WERI-Rb-1 (cell line): ENCODE measurements at places on chromosomes 16 and 17.

GRCh38 chr17:44555099-44555498 is 2.2 kb upstream of the FZD2 start:
- no peak for DNase-seq

DNA sequence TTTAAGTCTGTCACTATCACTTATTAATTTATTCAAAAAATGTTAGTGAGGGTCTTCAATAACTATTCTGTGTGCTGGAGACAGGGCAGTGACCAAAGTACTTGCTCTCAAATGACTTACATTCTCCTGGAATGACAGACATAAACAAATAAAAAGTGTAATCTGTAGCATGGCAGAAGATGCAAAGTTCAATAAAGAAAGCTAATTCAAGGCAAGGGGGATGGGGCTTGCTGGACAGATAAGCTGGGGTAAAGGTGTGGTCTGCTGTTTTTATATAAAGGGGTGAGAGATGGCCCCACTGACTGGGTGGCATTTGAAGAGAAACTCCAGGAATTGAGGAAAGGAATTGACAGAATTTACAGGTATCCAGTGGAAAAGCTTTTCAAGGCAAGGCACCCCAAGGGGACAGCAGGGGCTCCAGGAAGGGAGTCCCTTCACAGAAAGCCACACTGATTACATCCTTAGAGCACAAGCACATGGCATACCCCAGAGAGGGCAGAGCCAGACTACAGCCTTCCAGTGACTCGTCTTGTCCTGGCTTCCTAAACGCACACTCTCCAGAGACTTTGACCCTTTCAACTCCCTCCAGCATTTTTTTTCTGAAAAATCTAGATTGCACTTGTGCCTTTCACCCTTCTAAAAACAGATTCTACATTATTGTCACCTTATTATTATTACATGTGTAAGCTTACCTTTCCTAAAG is 123.7 kb upstream of the HS3ST3A1 start:
- no peak for DNase-seq

- no peak for DNase-seq
Measured at GRCh38 chr16:66416136-66416535, 11.0 kb upstream of the BEAN1 start.

DNA sequence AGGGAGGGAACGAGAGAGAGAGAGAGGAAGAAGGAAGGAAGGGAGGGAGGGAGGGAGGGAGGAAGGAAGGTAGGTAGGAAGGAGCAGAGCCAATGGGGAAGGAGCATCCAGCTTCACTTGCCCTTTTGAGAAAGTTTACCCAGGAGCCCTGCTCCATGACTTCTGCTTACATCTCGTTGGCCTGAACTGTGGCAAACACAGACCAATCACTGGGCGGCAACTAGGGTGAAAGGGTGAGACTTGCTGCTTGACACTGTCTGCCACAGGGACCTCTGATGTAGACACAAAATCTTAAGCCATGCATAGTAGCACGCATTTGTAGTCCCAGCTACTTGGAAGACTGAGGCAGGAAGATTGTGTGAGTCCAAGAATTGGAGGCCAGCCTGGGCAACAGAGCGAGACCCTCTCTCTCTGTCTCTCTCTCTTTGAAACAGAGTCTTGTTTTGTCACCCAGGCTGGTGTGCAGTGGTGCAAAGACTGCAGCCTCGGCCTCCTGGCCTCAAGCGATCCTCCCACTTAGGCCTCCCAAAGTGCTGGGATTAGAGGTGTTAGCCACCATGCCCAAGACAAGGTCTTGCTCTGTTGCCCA is 19.5 kb upstream of the TUBG2 start:
- DNase-seq = no peak

DNA sequence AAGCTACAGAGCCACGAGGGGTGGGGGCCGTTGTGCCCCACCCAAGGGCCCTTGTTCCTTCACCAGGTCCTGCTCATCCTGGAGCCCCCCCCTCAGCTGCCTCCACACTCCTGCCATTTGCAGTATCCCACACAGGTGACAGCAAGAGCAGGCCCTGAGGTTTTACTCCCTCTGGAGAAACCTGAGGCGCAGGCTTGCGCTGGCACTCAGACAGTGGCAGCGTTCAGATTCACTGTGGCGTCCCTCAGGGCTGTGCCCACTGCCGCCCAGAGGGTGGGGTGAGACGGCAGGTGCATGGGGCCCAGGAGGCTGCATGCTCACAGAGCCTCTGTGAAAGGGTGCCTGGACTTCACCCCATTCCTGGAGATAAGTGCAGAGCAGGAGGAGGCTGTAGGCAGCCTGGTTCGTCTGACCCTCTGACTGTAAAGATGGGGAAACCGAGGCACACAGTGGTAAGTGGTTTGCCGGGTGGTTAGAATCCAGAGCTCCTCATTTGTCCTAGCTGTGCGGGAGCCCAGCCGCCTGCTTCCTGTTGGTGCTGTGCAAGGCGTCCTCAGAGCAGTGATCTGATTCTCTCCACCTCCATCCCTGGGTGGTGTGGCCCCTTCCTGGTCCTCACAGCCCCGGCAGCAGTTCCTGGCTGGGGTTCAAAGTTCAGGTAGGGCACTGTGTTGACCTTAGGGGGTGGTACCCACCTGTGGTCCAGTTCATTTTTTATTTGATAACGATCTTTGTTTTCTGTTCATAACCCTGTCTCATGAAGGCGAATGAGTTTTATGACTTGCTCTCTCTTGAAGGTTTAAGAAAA is 1.6 kb downstream of the SPIRE2 start:
- no peak for DNase-seq

DNA sequence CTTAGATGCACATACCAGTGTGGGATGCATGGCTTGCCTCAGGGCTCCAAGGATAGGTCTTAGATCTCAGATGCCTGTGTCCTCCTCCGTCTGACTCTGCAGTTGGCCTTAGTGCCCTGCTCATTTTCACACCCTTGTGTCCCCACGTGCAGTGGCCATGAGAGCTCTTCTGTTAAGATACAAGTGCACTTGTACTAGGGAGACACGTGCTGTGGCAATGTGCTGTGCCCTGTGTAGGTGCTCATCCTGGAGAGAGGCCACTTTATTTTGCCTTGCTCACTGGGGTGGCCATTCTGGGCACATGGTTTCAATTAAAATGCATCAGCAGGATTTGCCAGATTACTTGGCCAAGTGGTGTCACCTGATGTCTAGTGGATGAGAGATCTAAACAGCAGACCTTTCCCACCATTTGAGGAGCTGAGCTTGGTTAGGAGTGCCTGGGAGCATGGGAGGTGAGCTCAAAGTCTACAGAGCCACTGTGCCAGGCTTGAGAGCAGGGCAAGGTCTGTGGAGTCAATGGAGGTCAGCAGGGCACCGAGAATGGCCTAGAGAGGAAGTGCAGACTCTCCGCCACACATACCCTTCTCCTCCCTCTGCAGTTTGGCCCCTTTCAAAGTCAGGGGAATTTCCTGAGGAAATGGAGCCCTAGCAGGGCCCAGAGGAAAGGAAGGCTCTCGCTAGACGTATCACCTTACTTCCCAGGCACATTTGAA is 25.2 kb upstream of the SMPD3 start:
- DNase-seq = no peak

GRCh38 chr16:13064821-13065220 is 163.4 kb downstream of the SHISA9 start:
- DNase-seq = no peak

DNA sequence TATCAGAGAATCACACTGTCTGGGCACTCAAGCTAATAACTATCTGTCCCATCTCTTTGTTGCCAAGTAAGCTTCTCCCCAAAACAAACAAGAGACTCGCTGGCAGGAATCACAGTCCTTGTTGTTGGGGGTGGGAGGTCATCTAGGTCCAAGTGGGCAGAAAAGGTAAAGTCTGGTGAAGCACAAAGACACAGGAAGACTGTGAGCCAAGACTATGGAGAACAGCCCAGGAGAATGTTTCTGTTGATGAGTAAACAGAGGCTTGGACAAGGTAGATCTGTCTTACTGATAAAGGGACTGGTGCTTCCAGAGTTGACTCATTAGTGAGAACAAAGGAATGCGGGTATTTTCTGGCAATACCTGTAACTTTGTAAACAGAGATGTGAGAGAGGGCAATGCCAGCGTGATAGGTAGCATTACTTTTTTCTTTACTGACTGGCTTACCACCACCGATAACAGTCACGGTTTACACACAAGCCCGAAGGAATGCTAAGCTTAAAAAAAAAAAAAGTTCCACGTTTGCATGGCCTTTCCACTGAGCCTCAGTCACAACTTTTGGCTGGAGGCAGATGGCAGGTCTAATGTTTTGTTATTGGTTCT is 11.5 kb upstream of the MMD start:
- DNase-seq = no peak

GRCh38 chr17:68588362-68588761 is 12.8 kb downstream of the FAM20A start:
- no peak for DNase-seq

DNA sequence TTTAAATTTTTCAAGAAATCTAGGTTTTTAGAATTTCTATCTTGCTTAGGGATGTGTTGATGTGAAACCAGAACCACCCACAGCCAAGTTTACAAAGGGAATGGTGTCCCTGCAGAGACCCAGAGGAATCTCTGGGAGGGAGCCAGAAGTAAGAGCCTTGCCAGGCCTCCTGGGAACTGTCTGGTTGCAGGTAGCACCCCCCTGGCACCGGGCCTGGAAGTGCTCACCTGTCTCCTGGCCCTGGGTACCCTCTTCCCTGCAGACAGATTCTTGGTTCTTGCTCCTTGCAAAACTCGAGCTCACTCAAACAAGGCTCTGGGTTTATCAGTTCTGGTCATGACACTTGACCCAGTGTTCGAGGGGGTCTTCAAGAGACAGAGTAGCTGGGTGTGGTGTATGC is 24.6 kb upstream of the ZFP90 start:
- DNase-seq = no peak

DNA sequence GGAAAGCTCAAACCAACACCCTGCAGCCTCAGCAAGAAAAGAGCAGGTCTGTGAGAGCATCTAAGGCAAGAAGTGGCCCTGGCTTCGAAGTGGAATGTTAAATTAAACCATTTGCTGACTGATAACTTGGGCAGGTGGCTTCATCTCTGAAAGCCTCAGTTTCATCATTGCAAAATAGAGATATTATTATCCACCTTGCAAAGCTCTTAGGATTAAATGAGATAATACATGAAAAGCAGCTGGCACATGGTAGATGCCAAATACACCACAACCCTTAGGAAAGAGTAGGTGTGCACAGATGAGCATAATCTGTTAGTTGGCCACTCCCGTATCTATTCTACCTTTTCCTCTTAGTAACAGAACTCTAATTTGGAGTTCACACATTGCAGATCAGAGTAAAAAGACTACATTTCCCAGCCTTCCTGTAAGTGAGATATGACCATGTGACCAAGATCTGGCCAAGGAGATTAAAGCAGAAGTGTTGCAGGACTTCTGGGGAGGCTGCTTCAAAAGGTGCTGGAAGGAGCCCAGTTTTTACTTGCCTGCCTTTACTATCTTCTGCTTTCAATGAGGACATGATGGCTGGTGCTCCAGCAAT is 288.7 kb downstream of the SOX9 start:
- no peak for DNase-seq

DNA sequence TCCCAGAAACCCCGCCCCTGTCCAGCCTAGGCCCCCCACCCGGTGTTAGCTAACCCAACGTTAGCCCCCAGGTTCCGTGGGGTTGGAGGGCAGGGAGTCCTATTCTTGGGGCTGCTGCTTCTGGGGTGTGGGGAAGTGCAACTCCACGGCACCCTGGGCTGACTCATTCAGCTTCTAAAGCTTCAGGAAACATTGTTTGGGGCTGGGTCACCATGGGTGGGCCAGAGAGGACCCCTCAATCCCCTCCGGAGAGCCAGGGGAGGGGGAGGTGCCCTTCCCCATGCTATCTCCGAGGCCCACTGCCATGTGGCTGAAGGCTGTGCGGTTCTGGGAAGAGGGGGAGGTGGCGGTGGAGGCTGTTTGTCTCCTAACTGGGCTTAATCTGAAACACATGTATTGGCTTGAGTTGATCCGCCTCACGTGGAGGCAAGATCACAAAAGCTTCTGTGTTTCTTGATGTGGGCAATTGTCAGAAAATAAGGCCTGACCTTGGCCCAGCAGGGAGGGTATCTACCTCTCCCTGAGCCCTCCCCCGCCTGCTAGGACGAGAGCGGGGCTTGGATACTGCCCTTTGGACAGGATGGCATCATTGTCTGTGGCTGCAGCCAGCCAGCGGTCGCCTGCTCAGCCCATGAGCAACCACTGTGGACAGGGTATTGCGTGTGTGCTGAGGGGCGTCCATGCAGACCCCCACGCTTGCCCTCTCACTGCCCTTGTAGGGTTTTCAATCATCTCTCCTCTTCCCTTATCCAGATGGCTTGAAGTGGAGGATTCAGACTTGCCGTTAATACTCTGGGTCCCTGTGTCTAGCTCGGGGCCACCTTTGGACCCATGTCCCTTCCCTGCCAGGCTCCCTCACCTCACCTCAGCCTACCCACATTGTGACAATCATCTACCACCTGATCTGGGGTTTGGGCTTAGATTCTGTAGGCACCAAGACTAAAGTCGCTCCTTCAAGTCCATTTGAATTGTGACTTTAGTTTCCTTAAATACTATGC is 1.3 kb downstream of the SERPINF1 start:
- peak; percentile 87 for DNase-seq

- DNase-seq = peak; percentile 75
Measured at GRCh38 chr17:1573932-1574696, 11.5 kb upstream of the PITPNA start.

DNA sequence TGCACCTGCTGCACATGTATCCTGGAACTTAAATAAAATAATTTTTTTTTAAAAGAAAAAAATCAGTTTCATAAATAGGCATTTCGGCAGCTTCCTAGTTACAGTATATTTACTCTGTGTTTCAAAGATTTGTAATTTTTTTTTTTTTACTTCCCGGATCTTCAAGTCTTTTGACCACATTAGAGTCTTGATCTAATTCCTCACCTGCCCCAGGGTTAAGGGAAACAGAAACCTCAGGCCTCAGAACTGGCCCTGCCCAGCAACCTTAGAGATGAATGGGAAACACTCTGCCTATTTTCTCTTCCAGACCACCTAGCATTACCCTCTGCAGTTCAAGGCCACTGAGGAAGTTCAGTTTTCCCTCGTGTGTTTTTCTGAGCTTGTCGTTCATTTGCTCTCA is 304.0 kb downstream of the MAF start:
- DNase-seq = no peak

- no peak for DNase-seq
Measured at GRCh38 chr17:57803021-57803420, 46.8 kb downstream of the MRPS23 start.
